ENCODE measurements at places on chromosomes 5 and 9.

GRCh38 chr9:96411129-96411838 is 6.9 kb downstream of the ZNF367 start:
- no peak for DNase-seq

DNA sequence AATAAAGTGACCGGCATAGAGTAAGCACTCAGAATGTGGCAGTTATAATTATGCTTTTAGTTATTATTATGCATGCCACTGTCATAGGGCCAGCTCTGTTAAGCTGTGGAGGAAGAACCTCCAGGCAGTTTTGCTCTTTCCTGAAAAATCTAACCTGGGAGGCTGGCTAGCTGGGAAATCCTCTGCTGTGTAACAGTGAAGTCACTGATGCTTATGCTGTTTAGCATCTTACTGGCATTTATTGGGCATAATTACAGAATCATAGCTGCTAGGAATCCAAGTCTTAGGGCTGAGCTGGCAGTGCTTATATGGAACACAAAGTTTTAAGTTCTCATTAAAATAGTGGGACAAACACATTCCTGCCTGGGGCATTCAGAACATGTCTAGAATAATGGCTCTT is 5.5 kb upstream of the GSN start:
- DNase-seq, result peak; percentile 18

DNA sequence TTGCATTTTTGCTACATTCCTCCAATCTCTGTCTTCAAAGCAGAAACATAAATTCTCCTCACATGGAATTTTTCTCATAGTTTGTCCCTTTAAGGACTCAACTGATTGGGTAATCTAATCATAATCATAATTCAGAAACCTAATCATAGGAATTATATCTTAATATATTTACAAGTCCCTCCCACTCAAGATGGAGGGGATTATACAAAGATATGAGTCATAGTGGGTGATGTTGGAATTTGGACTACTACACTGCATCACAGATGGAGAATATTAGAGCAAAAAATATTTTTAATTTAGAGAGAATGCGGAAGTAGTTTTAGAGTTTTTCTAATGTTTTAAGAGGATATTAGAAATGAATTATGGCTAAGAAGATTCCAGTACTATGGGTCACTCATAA is 1034.0 kb downstream of the DTWD2 start:
- DNase-seq, result no peak

DNA sequence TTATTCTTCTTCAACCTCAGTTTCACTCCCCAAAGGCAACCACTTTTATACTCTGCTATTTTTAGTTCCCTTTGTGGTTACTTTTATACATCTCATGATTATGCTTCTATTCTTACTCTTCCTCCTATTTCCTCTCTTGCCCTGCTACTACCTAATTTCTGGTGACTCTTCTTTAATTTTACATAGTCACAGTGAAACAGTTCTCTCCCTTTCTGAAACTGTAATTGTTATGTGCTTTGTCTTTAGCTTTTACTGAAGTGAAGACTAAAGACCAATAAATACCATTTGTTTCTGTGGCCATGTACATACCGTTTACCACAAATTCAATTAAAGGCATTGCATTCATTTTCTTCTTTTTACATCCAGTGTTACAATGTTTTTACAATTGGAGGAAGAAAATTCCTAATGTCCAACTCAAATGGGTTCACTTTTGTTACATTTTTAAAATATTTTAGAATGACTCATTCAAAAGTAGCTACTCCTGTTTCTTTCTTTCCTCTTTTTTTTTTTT is 410.6 kb downstream of the PSAT1 start:
- DNase-seq, result peak; percentile 73

DNA sequence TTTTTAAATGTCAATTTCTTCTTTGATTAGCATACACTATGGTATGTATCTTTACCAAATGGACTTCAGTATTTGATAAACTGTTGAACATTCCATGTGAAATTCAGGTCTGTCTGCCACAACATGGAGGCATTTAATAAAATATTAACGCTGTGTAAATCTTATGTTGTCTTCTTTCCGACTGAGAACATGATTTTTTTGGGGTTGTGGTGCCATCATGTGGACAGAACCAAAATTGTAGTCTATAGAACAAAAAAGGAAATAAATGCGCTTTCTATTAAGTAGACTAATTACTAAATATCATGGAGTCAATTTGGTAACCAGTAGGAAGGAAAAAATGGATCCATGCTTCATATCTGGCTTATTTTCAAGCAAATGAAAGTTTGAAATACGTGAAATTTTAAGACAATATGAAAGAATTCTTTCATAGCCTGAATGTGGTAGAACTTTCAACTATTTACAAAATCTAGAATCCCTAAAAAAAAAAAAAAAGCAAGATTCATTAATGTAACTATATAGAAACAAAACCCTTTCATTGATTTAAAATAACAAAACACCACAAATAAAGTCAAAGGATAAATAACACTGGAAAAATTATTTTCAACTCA is 2.8 kb upstream of the PLK2 start:
- DNase-seq, result peak; percentile 81

GRCh38 chr5:178104492-178104891 is 8.8 kb upstream of the N4BP3 start:
- peak; percentile 29 for DNase-seq
